ENCODE measurements at places on chromosomes 2 and 18. TPM values are rescaled to one million over a fixed set of nuclear protein-coding genes. Genes with fewer than 3 reads are reported as not detected.
A peak's percentile ranks its signal among the peaks of the same experiment; 100 is the strongest.

GRCh38 chr2:44930274-44931197, 11.0 kb upstream of the SIX3 start:
- DNase-seq, result no peak

DNA sequence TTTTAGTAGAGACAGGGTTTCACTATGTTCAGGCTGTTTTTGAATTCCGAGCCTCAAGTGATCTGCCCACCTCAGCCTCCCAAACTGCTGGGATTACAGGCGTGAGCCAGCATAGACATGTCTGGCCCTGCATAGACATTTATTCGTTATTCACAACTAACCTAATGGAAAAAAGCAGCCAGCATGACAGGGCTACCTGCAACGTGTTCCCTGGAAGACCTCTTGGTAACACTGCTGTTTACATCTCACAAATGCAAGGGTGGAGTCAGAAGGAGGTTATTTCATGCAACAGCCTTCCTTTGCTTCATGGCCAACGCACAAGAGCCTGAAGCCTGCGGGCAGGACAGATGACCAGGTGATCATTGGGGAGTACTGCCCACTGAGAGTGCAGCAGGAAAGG, 9.2 kb downstream of the SERPINE2 start:
- DNase-seq, result no peak

The NAT8 gene
- total RNA-seq, result not detected

- DNase-seq, result no peak
Measured at GRCh38 chr2:138763971-138764370, 16.2 kb downstream of the NXPH2 start.

The MEX3C gene
- total RNA-seq, result 62.6 TPM

GRCh38 chr18:67183398-67183797, 333.1 kb downstream of the DSEL start:
- no peak for DNase-seq

The IKZF2 gene
- 6.0 TPM for total RNA-seq

The BOLA3 gene
- total RNA-seq, result 55.4 TPM

The FBXO48 gene
- total RNA-seq, result 5.4 TPM

- no peak for DNase-seq
Measured at GRCh38 chr2:7119132-7119835, 202.1 kb downstream of the RNF144A start.

DNA sequence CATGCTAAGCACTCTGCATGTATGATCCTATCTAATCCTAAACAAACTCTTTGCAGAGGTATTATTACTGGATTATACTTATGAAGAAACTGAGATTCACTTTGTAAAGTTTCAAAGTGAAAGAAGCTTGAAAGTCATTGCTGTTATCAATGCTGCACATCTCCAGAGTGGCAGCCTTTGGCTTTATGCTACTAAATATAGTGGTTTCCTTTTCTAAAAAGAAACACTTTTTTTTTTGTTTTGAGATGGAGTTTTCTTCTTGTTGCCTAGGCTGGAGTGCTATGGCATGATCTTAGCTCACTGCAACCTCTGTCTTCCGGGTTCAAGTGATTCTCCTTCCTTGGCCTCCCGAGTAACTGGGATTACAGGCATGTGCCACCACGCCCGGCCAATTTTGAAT, 114.9 kb upstream of the RAB27B start:
- peak; percentile 41 for DNase-seq

DNA sequence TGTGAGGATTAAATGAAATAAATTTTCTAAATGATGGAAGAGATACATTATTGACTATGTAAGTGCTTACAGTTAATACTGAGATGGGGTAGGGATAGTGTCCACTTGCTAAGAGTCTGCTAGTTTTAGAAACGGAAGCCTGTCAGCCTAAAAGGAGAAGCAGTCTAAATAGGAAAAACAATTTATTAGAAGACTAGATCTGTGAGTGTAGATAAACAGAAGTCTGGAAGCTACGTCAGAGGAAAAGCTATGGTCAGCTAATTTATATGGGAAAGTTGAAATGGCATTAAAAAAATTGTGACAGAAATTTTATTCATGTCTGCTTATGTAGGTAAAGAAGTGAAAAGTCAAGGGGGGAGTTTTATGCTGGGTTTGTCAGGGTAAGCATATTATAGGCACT, 1338.4 kb upstream of the CHAC2 start:
- no peak for DNase-seq

- no peak for DNase-seq
Measured at GRCh38 chr2:69191634-69192033, 178.7 kb downstream of the ANTXR1 start.

GRCh38 chr2:194104687-194105086, 1552.3 kb upstream of the SLC39A10 start:
- DNase-seq, result no peak
